ENCODE measurements at places on chromosomes 6 and 20.
A peak's percentile ranks its signal among the peaks of the same experiment; 100 is the strongest.

- DNase-seq, result no peak
Observed at GRCh38 chr6:69421269-69421668, 375.5 kb downstream of the LMBRD1 start.

DNA sequence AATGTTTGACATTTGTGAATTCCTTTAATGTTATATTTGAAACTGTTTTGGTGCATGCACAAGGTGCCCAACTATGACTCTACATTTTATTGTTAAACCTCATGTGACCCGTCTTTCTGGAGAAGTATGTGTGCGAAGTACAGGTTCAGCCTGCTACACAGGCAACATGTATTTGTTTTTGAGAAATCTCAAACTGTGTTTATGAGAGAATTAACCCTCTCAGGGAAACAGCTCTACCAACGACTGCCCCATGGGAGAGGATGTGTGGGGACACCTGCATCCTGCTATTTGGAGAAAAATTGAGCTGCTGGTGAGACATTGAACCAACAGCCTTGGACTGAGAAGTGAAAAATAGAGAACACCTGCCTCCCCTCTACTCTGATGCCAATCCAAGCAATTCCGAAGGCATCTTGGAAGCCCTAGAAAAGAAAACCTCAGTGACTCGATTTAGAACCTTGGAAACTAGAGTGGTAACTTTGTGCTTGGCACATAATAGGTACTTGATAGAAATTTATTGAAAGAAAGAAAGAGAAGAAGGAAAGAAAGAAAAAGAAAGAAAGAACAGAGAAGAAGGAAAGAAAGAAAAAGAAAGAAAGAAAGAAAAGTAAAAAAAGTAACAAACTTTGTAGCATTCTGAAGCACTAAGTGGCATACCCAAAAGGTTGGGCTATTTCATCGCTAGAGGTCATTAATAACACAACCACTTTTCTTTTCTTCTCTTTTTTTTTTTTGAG is 2.9 kb upstream of the AKAP12 start:
- no peak for DNase-seq

GRCh38 chr6:137303441-137303840 is 84.3 kb upstream of the IFNGR1 start:
- no peak for DNase-seq

- no peak for DNase-seq
Observed at GRCh38 chr6:74578339-74578738, 627.5 kb downstream of the COL12A1 start.

GRCh38 chr6:166308769-166309589 is 787 bp upstream of the PRR18 start:
- DNase-seq, result no peak

DNA sequence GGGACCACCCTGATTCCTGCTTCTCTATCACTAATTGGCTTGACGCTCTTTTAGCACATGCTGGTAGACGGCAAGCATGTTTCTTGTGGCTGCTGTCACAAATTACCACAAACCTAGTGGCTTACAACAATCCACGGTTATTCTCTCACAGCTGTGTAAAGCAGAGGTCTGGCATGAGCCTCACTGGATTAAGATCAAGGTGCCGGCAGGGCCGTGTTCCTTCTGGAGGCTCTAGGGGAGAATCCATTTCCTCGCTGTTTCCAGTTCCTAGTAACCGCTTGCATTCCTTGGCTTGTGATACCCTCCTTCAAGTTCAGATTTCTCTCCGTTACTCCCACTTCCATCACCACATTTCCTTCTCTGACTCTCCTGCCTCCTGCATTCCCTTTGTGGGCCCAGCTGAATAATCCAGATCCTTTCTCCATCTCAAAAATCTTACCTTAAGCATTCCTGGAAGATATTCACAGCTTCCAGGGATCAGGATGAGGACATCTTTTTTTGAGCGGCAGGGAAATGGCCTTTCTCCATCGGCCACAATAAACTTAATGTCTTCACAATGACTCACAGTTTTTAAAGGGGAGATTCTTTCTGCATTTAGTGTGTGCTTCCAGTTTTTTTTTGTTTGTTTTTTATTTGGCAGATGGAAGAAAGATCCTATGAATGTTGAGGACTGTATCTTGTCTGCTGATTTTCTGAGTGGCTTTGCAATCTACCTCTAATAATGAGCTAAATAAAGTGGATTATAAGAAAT is 39.9 kb downstream of the BMP6 start:
- no peak for DNase-seq

DNA sequence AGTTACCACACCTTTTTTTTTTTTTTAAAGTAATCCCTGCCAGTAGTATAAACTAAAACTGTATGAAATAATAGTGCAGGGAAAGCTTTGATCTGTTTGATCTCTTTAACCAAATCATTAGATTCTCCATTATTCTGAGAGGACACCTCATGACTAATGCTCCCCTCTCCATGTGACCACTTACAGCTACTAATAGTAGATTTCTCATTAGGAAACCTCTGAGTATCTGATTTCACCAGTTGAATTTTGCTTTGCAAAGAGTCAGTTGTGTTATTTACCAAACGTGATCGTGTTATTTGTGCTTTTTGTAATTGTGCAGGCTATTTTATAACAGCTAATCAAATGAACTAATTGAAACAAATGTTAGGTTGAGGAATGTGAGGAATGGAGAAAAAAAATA is 12.5 kb downstream of the CASP8AP2 start:
- DNase-seq, result no peak

- DNase-seq, result no peak
Observed at GRCh38 chr6:56434606-56435005, 187.2 kb upstream of the COL21A1 start.

GRCh38 chr6:83151114-83151513 is 42.0 kb downstream of the PGM3 start:
- DNase-seq, result no peak

DNA sequence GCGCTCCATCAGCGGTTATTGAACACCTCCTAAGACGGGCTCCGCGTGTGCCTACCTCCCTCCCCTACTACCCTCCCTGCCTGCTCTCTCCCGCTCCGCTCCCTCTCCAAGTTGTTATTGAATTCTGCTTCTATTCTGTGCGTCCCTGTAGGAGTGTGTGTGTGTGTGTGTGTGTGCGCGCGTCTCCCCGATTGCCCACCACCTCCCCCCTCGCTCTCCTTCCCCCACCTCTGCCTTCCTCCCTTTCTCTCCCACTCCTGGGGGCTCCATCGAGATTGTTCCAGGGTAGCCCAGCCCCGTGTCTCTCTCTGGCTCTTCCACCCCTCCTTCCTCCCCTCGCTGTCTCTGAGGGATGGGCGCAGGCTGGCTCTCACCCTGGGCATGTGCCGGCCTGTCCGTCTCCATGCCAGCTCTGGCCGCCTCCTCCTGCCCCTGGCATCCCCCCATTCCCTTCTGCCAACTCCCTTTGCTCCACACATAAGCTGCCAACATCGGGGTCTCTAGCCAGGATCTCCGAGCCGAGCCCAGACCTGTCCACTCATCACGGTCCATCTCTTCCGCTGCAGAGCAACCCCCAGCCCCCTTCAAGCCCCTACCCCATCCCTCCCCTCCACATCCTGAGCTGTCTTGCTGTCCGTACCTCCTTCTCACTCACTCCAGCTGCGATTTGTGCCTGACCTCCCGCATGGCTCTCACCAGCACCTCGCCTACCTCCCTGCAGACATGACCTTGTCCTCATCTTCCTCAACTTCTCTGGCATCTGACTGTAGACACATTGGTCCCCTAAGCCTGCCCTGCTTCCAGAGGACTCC is 68.5 kb downstream of the SRC start:
- no peak for DNase-seq

GRCh38 chr6:9523462-9523861 is 891.4 kb downstream of the TFAP2A start:
- DNase-seq, result no peak

DNA sequence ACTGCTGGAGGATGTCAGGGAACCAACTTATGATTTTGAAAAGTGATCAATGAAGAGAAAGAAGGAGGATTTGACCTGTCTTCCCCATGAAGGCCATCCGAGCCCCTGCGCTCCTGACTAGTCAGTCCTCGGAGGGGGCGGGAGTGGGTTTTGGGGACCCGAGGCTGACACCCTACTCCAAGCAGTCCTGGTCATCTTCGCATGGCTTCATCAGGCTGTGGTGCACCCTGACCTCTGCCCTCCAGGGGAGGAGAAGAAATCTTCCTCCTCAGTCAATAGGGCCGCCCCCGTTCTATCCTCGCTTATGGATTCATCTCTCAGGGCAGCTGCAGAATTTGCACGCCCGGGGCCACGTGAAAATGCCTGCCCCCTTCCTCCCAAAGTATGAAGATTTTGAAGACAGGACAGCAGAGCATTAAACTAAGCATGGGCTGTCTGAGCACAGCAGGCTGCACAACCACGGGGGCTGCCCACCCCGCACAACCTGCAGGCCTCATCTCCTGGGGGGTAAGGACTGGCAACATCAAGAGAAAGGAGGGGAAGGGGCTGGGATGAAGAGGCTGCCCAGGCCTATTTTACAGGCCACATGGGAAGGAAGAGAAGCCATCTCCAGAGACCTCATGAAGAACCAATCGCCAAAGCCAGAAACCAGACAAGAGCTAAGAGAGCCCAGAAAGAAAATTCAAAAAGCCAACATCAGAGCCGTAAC is 138.1 kb upstream of the PHACTR3 start:
- no peak for DNase-seq

DNA sequence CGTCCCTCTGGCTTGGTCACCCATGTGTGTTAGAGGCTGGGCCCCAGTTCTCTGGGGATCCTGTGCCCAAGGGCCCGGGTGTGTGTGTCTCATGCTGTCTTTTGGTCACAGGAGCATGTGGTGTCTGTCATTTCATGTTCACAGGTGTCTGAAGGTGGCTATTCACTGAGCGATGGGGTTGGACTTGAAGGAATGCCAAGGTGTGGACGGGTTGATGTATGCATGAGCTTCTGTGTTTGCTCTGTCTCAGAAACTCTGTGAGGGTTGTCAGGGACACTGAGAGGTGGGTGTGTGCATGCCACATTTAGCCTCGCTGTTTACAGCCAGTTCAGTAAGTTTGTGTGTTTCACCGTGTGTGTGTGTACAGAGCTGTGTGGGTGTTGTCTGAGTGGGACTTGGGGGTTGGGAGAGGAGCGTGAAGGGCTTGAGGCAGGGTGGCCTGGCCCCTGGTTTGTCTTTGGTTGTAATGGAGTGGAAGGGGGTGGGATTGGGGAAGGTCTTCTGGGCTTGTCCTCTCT is 1.2 kb downstream of the DDR1 start:
- DNase-seq, result no peak

DNA sequence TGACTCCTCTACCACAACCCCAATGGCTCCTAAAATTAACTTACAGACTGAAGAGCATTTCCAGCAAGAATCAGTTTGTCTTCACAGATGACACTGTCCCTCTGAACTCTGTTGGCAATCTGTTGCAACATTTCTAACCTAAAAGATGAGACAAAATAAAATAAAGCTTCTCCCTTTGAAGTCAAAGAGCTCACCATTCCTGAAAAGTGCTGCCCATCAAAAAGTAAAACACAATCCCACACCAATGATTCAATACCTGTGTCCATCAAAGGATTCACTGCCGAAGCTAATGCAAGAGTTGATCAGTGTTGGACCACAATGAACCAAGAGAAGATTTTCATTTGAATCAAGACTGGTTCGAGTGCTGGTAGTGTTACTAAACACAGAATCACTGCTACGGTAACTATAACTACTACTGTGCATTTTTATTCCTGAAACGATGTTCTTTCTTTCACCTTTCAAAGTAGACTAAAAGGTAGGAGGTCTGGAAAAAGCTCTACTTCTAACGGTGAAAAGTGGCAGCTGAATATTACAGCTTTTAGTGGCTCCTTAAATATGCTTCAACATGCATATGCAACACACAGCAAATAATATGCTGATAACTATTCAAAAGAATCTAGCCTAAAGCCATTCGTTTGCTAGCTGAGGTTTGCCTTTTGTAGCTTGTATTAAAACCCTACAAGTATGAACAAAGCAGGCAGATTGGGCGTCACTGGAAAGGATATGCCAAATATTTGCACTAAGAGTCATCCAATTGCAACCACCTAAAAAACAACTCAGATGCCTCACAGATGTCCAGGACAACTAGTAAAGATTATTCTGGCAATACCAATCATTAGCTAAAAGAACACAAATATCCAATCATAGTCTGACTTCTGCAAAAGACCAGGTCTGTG is at the start of gene DST:
Gene DST, minus strand, starts transcription at position 524 of the 896 bp plus-strand sequence.
- no peak for DNase-seq

DNA sequence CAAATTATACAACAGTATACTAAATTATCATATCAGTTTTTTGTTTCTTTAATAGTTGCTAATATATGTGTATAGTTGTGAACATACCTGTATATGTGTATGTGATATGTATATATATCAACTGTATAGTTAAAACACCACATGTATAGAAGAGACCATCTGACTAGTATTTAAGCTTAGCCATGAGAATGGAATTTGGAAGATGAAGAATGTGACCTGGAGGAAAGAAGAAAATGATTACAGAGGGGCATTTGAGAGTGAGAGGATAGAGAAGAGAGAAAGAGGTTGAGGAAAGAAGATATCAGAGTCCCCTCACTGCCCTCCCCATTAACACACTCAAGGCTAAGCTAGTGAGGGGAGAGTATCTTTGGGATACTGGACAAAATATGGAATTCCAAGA is 335.9 kb downstream of the BCKDHB start:
- no peak for DNase-seq

- no peak for DNase-seq
Observed at GRCh38 chr20:22924046-22924737, 110.9 kb upstream of the SSTR4 start.

- no peak for DNase-seq
Observed at GRCh38 chr6:117276778-117277316, 11.5 kb downstream of the VGLL2 start.

GRCh38 chr20:9078826-9079731 is 10.2 kb downstream of the PLCB4 start:
- no peak for DNase-seq

DNA sequence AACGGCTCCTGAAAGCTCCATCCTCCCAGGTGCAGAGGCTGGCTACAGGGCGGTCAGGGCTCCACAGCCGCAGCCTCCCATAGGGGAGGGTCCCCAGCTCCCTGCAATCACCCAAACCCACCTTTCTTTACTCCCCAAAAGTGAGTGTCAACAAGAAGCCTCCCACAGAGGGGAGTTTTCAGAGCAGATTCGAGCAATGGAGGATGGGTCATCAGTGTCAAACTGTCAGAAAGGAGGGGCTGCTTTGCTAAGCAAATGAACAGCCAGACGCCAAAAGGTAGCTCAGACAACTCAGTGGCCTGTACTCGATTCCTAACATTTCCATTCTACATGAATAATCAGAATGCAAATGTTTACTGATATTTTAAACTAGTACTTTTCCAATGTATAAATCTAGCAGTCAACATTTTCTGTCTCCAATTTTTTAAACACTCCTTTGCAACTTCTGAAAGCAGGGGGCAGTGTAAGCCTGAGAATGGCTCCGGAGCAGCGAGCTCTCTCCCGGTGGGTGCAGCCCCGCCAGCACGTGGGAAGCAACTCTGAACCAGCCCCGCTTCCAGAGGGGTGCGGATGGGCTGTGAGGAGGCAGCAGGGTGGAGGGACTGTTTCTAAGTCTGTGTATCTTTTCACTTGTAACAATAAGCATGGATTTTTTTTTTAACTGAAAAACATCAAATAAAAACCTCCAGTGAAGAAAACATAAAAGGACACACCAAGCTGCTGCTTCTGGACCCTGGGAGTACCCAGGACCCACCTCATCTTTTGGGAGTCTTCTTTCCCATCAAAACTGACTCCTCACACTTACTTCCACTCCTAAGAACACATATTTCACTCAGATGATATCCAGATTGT is 54.9 kb downstream of the TAF4 start:
- DNase-seq, result no peak

GRCh38 chr6:118187568-118188164 is 280.6 kb downstream of the SLC35F1 start:
- no peak for DNase-seq

GRCh38 chr6:130223508-130223907 is 757 bp upstream of the SAMD3 start:
- DNase-seq, result peak; percentile 9

Data from activated naive CD4-positive, alpha-beta T cell (primary cell).